ENCODE measurements at places on chromosomes 1 and 21.

- no peak for DNase-seq
These were observed 9.9 kb downstream of the CD58 start for GRCh38 chr1:116560704-116561490.

- DNase-seq = no peak
These were observed 14.1 kb downstream of the TTC3 start for GRCh38 chr21:37087188-37087587.

- DNase-seq = no peak
These were observed 64.8 kb upstream of the PPM1J start for GRCh38 chr1:112779665-112780526.

GRCh38 chr1:84689514-84690396 is 506 bp downstream of the SSX2IP start:
- no peak for DNase-seq

DNA sequence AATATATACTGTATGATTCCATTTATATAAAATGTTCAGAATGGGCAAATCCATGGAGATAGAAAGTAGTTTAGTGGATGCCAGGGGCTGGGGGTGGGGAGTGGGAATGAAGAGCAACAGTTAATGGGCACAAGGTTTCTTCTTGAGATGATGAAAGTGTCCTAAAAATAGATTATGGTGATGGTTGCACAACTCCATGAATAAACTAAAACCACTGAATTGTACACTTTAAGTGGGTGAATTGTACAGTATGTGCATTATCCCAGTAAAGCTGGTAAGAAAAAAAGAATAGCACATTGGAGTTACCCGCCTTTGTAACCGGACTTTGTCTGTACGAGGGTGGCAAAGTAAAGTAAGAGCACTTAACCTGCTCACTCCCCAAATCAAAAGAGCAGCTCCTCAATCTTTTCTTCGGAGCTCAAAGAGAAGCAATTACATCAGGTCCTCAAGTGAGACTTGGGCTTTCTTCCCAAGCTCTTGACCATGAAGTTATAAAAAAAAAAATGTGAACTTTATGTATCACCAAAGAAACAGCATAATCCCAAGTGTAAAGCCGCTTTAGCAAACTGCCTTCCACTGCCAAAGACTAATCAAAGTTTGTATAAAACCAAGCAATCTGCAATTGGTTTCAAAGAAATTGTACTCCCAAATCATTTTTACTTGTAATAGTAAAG is 32.1 kb downstream of the ALDH9A1 start:
- no peak for DNase-seq

DNA sequence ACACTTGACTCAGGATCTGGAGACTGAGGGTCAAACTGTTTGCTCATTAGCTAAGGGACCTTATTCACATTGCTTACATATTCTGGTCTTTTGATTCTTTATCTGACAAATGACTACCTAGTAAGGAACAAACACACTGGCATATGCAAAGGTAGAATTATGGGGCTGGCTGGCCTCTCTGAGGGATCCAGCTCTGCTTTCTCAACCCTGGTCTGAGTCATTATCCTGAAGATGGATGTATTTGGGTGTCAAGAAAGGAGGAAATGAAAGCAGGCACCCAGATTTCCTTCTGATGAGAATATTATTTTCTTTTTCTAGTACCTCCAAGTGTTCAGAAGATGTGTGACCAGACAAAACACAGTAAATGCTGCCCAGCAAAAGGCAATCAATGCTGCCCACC is 6.0 kb downstream of the SMCP start:
- DNase-seq = no peak

- DNase-seq = no peak
These were observed 39.3 kb upstream of the DUSP10 start for GRCh38 chr1:221781102-221781755.

GRCh38 chr1:233582439-233582838 is 31.5 kb upstream of the KCNK1 start:
- no peak for DNase-seq

- no peak for DNase-seq
These were observed 259.0 kb downstream of the FOXD2 start for GRCh38 chr1:47696737-47697441.

GRCh38 chr1:160797271-160797709 is 1.3 kb downstream of the LY9 start:
- no peak for DNase-seq

DNA sequence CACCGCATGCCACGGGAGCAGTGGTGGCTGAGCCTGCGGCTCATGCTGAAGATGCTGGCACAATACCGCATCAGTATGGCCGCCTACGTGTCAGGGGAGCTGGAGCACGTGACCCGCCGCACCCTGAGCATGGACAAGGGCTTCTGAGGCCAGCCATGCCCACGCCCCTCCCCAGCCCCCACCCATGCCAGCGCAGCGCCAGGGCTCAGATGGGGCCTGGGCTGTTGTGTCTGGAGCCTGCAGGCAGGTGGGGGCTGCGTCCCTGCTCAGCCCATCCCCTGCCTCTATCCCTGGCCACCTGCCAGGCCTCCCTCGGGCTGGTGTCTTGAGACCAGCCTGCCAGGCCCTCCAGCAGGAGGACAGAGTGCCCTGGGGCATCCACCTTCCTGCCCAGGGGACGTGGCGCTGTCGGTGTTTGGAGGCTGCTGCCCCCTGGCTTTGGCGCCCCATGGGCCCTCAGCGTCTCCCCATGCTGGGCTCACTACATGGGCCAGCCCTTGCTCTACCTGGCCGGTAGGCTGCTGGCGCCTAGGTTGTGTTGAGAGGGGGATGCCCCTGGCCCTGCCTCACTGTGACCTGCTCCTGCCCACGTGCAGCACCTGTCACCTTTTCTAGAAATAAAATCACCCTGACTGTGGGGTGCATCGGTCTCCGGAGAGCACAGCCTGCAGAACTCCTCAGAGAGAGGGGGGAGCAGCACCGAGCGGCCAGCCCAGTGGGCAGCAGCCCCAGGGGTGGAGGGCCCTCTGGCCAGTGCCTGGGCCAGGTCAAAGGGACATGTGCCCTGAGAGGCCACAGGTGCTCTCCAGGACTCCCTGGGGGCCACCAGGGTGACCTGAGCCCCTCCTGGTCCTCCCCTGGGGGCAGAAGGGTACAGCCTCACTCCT is 12.2 kb downstream of the CFAP410 start:
- no peak for DNase-seq

- DNase-seq = no peak
These were observed 40.5 kb upstream of the CAPZB start for GRCh38 chr1:19525607-19526545.

- no peak for DNase-seq
These were observed 150.3 kb downstream of the NUF2 start for GRCh38 chr1:163471779-163472650.

DNA sequence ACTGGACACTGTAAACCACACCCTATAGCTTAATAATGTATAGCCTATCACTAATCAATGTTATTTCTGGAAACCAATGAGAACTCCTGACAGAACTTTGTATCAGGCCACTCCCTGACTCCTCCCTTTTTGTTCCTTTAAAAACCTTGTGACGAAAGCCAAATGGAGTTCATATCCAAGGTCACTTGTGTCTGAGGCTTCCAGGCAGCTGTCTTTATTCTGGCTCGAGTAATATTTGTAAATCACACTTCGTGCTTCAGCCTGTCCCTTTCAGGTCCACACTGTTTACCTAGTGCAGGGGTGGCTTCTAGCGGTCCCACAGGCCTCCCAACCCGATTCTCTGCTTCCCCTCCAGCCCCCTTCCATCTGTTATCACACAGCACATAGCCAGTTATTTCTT is 16.2 kb upstream of the CAPN9 start:
- DNase-seq = no peak

- no peak for DNase-seq
These were observed 52.2 kb downstream of the EPB41 start for GRCh38 chr1:28966617-28967016.

DNA sequence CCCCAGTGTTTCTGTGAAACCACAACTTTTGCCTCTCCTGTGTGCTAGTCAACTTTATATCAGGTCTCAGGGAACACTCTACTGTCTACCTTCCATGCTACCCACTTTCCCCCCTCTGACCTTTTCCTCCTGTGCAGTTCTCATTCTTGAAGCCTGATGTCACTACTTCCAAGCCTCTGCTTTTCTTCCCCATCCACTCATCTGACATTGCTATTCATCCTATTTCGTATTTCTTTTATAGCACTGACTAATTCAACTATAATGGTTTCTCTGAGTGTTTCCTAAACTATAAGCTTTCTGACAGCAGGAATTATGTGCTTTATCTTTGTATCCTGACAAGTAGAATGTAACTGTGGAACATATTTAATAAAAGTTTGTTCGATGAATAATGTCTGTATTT is 18.2 kb upstream of the DPH5 start:
- no peak for DNase-seq
